ENCODE measurements at places on chromosomes 6 and 20. TPM values are rescaled to one million over a fixed set of nuclear protein-coding genes. Genes with fewer than 3 reads are reported as not detected.

GRCh38 chr6:133092771-133093170 lies 148.4 kb upstream of the EYA4 start:
- no peak for DNase-seq

DNA sequence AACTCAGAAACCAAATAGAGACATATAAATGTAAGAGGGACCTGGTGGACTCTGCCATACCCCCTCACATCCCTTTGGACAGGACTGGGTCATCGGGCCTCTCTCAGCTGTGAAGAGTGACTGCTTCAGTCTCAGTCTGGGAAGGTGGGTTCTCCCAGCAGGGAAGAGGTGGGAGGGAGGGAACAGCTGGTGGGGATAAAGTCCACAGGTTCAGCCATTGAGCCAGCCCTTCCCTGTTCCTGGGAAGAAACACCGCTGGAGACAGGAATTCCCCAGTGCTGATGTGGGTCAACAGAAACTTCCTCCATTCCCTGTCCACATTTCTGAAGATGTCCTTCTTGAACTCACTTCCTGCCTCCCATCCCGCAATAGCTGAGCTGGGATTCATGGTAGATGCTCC lies 209.2 kb upstream of the PMEPA1 start:
- no peak for DNase-seq

GRCh38 chr6:149950423-149950822 lies 8.6 kb downstream of the ULBP2 start:
- no peak for DNase-seq

The MACROD2 gene
- total RNA-seq: not detected

The E2F1 gene
- total RNA-seq: 44.2 TPM

The SLC22A7 gene
- not detected for total RNA-seq

The C4B gene
- 0.78 TPM for total RNA-seq
